Fibroblast of skin of abdomen (primary cell): ENCODE measurements at places on chromosomes 4 and X.

- DNase-seq, result no peak
These were observed 64.0 kb upstream of the WDR1 start for GRCh38 chr4:10180603-10180926.

- DNase-seq, result peak; percentile 74
These were observed 554 bp downstream of the DCTD start for GRCh38 chr4:182916483-182917181.

DNA sequence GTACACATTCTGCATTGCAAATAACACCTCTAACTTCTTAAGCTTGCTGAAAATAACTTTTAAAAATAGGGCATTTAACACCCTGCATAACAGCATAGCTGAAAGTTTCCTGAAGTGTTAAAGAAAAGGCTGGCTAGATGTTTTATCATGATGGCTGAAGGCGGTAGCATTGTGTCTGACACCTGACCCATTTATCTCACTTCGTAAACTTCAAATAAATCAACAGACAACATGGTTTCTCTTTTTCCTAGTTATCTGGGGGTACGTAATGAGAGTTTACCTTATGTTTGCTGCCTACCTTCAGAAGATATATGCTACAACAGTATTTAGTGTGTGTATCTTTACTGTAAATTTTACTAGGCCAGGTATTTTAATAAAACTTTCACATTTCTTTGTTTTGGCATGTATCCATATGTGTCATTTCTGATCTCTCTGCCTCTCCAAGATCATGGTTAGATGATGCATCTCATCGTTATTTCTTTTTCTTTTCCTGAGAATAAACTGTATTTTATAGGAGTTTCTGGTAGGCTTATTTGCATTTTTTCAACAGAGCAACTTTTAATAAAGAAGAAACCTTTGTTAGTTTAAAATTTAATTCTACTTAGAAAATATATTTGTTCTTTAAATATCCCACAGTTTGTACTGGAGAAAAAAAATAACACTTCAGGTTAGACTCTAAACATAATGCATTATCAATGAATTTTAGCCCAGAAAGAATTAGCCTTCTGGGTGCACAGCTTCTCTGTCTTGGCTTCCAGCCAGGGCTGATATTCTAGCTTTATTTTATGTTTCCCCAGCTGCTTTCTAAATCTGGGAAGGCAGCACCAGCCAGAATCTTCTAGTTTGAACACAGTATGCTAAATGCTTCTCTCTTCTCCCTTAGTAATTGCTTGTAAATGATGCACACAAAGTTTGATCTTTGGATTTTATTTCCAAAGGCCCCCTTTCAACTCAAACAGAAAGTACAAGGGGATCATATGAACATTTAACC lies 2.9 kb downstream of the NDST4 start:
- no peak for DNase-seq

GRCh38 chr4:4608214-4608537 lies 66.3 kb upstream of the STX18 start:
- DNase-seq, result no peak

DNA sequence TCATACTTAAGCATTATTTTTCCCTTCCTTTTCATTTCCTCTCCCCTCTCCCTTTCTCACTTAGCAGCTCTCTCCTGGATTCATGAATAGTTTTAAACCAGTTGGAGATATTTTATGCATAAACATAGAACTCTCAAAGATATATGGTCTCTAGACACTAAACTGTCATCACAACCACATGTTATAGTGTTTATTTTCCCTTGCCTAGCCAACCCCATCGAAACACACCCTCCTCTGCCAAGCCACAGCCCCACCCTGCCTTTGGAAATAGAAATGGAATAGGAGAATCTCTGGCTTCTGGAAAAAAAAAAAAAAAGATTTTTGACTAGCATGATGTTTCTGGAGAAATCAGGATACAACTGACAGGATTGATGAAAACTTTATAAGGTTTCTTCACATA lies 64.8 kb upstream of the RBPJ start:
- peak; percentile 24 for DNase-seq

- no peak for DNase-seq
These were observed 10.5 kb upstream of the NDUFC1 start for GRCh38 chr4:139312552-139313332.

GRCh38 chr4:1664141-1664540 lies 20.0 kb downstream of the FAM53A start:
- DNase-seq, result no peak

GRCh38 chr4:53378171-53378482 lies 686 bp downstream of the FIP1L1 start:
- no peak for DNase-seq

DNA sequence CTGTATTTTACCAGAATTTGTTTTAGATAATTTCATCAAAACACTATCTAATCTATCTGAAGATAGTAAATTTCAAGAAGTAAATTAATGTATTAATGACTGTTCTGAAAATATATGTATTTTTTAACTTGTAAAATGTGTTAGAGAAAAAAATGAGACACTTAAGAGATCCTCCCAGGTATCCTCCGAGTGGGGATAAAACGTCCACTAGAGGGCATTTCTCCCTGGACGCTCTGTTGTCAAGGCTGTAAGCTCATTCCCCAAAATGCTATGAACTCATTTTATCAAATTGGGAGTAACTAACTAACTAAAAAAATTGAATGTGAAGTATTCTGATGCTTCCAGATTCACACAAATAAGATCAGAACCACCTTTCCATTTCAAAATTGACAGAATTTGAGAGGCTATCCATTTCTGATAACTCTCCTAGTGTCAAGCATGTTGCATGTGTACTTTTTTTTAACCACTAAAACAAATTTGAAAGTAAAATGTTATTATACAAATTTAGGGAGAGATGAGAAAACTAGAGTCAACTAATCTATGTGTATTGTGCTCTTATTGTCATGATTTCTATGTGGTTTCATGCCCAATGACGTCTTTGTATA lies 337.3 kb upstream of the HS3ST1 start:
- DNase-seq, result no peak

GRCh38 chrX:122512561-122513072 lies 671.5 kb upstream of the GRIA3 start:
- peak; percentile 61 for DNase-seq
